ENCODE measurements at places on chromosomes 3 and 15.

DNA sequence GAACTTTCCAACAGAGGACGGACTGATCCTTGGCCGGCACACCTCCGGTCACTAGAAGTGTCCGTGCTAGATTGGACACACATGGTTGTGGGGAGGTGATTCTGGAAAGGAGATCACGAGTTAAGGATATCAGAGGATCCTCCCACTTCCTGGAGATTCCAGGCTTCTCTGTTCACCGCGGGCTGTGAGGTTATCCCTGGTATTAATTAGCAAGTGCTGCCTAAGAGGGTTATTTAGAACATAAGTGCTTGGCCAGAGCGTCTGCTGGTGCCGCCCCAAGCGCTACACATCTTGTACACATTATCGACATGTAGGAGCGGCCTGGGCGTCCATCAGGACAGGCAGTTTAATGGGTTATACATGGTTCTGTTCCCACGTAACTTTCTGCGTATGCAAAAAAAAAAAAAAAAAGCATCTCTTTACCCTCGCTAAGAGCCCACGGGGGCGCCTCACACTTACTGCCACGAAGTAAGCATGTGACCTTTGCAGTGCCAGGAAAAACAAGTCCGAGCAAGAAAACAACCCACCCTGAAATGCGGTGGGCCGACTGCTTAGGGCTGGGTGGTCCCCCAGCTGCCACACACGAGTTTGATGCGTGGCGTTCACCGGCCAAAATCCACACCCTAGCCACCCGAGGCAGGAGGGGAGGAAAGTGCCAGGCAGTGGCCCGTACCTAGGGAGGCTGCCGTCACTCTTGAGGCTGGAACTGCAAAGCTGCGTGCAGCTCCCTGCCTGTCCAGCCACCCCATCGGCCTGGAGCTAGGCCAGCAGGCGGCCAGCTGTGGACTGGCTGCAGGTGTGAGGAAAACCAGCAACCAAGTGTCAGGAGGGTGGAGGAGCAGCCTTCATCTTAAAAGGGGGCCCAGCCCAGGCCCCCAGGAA lies 78.0 kb downstream of the CPN2 start:
- no peak for DNase-seq

DNA sequence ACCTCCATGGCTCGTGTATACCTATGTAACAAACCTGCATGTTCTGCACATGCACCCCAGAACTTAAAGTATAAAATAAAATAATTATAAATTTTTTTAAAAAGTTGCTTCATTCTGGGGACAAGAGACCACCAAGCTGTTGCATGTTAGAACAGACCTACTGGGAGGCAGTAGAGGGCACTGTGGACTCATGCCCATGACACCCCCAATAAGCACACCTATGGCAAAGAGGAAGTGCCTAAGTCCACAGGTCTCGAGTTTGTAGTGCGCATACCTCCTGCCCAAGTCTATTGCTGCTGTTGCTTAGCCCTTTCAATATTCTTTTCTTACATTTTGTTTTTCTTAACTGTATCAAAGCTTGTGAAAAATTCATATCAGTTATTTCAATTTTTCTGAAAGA lies 267.9 kb upstream of the THBS1 start:
- DNase-seq: no peak

- DNase-seq: no peak
Observed at GRCh38 chr15:90794538-90794937, 73.8 kb upstream of the FURIN start.

- no peak for DNase-seq
Observed at GRCh38 chr3:172448661-172449465, 607 bp upstream of the GHSR start.

Measured in CD8-positive, alpha-beta memory T cell (primary cell).